Globus pallidus (tissue), 1 donor: ENCODE measurements at places on chromosomes 1 and 21.
A peak's percentile ranks its signal among the peaks of the same experiment; 100 is the strongest.

DNA sequence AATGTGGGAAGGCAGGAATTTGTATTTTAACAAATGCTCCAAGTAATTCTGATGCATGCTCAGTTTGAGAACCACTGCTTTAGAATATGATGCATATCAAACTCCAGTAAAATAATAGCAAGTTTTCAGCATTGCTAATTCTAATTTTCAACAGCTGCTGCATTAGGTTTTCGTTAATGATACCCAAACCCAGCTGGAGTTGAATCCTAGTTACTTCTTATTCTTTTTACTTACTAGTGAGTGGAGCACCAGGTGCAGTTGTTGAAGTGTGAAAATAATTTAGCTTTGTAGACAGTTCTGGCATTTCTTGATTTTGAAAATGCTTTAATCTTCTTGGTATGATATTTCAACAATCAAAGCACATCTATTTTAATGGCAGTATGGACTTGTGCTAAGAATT, 138.5 kb downstream of the HS2ST1 start:
- no peak for DNase-seq

- no peak for DNase-seq
Observed at GRCh38 chr1:53293123-53293522, 34.7 kb downstream of the LRP8 start.

- no peak for DNase-seq
Observed at GRCh38 chr1:37813529-37814145, 5.6 kb upstream of the YRDC start.

GRCh38 chr1:188641566-188642211, 1812.9 kb downstream of the PLA2G4A start:
- DNase-seq, result no peak

DNA sequence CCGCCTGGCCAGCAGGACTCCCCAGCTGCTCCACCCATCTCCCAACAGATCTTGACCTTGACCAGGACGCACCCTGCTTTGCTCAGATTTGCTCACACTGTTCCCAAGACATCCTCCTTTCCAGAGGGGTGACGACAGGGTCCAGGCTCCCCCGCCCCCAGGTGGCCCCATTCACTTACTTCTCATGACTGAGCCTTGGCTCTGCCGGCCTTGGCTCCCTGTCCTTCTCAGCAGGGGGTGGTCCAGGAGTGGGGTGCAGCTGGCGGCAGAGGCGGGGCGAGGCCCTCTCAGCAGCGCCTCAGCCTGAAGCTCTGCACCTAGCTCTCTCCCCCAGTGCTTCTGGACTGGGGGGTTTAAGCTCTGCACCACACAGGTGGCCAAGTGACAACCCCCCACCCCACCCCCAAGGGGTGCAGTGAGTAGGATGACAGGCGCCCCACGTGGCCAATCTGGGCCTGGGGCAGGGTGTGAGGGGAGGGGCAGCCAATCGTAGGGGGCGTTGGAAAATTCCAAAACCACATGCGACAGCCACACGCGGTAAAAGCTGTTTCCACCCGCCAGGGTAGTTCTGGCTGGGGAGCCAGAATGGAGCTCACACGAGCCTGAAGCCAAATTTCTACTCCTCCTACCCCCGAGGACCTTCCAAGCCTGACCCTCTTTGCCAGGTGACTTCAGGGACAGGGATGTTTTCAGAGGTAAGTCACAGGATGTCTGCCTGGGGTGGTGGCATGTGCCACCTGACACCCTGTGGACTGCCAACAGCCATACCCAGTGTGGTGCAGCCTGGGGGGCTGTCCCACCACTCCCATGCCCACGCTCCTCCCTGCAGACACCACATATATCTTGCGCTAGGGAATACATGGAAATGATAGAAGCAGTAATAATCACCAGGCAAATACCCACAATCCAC, 5.6 kb downstream of the RORC start:
- no peak for DNase-seq

DNA sequence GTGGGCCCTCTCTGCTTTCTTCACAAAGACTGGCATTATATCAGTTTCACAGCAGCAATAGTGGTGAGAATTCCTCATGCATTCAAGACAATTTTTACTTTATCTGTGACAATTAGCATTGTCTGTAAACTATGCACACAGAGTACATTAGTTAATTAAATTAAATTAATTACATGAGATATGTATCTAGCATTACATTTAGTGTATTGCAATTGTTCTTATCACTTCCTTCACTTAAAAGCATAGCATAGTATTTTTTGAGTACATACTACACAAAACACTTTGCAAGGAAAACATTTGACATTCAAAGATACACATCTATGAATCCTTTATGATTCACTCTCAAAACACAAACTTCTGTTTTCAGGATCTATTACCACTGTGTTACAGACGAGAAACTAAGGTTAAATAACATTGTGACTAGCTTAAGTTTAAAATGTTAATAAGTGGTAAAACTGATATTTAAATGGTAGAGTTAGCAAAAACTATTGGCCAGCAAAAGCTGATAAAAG, 1542.6 kb downstream of the PLA2G4A start:
- DNase-seq, result no peak

- no peak for DNase-seq
Observed at GRCh38 chr1:50417507-50417906, 5.7 kb downstream of the DMRTA2 start.

DNA sequence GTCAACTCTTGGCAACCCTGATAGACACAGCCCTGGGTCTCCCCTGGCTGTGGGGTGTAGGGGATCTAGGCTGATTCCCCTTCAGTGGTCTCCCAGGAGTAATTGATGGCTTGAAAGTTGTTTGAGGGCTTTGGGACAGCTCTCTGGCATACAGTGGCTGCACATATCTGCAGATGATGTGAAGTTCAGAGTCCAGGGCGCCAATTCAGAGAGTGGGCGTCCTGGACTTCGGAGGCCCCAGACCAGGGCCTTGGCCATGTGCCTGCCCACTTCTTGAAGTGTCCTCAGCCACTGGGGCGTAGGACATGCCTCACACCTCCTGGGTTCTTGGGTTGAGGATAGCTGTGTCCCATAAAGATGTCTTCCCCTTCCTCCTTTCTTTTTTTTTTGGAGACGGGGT, 2.6 kb downstream of the INAVA start:
- no peak for DNase-seq

- DNase-seq, result no peak
Observed at GRCh38 chr1:119721896-119722295, 10.2 kb downstream of the PHGDH start.

GRCh38 chr1:15983275-15983674, 7.4 kb upstream of the ZBTB17 start:
- no peak for DNase-seq

GRCh38 chr1:21319447-21320407, 29.5 kb upstream of the ECE1 start:
- DNase-seq, result no peak

- DNase-seq, result peak; percentile 13
Observed at GRCh38 chr21:41877901-41878830, 978 bp downstream of the PRDM15 start.

GRCh38 chr1:231738554-231738953, 112.0 kb downstream of the DISC1 start:
- DNase-seq, result no peak

DNA sequence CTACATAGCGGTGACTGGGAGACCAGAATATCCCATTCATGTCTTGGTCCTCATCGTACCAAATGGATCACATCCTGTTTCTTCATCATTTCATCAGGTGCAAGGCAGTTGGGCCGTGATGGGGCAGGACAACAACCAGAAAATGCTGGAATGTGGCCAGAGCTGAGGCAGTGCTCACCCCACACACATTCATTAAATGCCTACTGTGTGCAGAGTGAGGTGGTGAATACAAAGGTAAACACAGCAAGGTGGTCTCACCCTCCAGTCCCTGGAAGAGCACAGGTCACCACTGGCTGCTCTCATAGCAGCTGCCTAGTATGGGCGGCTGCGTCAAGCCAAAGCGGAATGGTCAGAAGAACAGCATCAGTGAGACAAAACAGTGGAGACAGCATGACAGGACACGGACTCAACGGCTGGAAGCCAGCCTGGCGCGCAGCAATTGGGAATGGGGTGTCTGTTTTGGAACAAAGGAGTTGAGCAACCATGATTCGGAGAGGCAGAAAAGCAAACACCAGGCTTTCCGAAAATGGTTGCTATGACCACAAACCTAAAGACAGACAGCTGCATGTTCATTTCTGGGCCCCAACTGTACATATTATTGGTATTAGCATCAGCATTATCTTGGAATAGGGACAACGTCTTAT, 5.6 kb upstream of the ADAMTSL4 start:
- no peak for DNase-seq

GRCh38 chr1:36560621-36561360, 78.1 kb upstream of the CSF3R start:
- DNase-seq, result no peak

DNA sequence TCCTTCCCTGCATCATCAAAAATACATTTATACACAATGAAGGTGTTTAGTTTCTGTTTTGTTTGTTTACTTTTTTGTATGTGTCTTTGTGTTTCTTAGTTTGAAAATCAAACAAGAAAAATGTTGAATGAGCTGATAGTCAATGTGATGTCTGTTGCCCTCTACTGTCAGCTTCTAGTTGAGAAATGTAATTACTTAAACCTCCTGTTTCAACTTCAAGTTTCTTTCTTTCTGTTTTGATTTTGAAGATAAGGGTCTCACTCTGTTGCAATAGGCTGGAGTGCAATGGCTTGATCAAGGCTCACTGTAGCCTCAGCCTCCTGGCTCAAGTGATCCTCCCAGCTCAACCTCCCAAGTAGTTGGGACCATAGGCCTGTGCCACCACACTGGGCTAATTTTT, 37.5 kb downstream of the SPTA1 start:
- no peak for DNase-seq

DNA sequence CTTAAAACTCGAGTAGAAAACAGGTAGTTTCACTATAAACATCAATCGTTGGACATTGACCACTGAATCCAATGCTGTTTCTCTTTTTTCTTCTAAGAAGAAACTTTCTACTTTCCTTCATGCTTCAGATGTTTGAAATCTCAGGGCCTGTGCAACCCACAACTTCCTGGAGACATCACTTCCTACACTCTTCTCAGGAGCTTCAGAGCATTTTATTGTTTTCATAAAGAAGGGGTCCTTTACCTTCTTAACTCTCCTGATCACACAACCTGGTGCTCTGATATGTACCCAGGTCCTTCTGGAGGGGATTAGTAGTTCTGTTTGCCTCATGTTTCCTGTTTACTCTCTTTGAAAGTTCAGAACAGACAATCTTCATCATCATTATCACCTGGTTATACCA, 113.0 kb upstream of the VAV3 start:
- no peak for DNase-seq

DNA sequence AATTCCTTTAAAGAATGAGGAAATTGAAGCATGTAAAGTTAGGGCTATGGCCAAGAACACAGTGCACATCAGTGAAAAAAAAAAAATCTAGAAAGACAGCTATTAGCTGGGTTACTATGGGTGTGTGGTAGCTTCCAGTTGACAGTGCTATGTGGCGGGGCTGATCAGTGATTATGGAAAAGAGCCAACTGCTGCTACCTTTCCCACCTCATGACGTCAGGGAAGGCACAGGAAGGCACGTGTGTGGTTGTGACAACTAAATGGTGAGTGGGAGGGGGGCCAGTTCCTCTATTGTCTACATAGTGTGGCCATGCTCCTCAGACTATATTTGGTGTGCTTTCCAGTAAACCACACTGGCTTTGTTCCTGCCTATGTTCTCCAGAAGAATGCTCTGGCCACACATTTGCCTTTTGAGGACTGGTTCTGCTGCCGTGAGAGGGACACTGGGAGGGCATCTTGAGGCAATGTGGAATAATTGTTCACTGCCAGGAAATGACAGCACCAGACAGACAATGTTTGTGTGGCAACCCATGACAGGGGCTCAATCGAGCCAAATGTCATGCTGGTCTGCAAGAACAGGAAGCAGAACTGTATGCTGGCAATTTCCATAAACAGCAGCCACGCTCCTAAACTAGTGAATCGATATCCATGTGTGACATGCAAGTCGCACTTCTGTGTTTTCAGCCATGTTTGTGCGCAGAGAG, 3.0 kb upstream of the SDE2 start:
- DNase-seq, result peak; percentile 69

DNA sequence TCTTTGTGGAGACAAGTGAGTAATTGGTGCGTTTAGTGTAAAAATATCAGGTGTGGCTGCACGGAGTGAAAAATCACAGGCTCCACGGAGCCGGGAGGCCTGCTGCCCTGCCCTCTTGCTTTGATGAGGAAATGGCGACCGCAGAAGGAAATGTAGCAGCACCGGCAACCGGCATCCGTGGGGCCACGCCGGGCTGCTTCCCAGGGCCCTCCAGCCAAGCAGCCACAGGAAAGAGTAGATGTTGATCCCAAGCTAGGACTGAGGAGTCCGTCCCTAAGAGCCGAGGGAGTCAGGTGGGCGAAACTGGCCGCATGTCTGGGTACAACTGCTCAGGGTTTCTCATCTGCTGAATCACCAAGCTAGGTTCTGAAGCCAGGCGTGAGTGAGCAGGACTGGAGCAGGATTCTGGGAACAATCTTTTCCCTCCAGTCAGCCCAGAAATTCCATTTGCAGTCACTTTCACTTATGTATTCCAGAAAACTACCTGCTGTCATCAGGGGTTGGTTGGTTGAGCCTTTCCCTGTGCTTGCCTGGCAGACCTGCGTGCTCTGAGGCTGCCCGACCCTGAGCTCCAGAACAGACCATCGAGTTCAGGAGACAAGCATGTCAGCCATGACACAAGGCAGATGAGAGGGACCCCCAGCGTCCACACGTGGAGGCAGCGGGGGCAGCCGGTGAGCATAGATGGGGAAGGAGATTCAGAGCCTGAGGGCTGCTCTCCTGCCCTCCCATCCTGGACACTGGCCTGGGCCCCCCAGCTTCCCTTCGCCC, 5.8 kb upstream of the ITGB2 start:
- DNase-seq, result no peak

GRCh38 chr1:153535242-153536011, at the start of gene S100A6:
Gene S100A6, minus strand, starts transcription at chr1:153535991. Its CDS starts 652 bp downstream, at chr1:153535339.
- DNase-seq, result peak; percentile 44

DNA sequence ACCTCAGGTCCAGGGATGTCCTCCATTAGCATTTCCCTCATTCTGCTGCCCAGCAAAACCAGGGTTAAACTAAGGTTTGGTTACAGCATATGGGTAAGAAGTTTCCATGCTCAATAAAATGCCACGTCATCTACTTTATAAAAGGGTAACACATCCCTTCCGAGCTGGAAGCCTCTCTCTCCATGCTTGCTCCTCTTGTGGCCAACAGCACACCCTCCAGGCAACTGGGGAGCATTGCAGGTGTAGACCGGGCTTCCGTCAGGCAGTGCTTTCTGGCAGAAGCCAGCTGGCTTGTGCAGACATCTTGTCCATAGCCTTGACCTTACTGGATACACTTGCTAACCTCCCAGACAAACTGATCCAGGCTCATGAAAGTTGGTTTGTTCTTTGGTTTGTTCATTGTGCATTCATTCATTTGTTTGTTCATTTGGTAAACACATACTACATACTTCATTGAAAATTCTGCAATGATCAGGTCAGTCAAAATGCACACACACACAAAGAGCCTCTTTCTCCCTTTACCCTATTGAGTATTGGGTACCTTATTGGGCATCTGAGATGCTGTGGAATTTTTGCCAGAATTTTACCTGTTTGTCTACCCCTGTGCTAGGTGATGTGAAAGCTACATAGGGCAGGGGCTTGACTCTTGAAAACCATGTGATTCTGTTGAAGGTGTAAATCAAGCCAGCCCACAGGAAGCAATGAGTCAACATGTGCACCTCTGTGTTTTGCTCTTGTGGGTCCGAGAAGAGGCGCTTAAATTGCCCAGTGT, 422.8 kb downstream of the CAMTA1 start:
- DNase-seq, result peak; percentile 11

- no peak for DNase-seq
Observed at GRCh38 chr1:63612971-63613370, 19.8 kb downstream of the PGM1 start.

GRCh38 chr1:191901651-191902050, 256.6 kb upstream of the RGS18 start:
- DNase-seq, result no peak

- DNase-seq, result no peak
Observed at GRCh38 chr1:86825319-86825718, 88.6 kb downstream of the SELENOF start.
